ENCODE measurements at places on chromosomes 2 and 18.
A peak's percentile ranks its signal among the peaks of the same experiment; 100 is the strongest.

GRCh38 chr2:144519934-144520731, at the start of gene ZEB2:
Gene ZEB2 (minus strand): TSS chr2:144520119. CDS start chr2:144517350, 2,769 bp downstream.
- DNase-seq, result peak; percentile 64

DNA sequence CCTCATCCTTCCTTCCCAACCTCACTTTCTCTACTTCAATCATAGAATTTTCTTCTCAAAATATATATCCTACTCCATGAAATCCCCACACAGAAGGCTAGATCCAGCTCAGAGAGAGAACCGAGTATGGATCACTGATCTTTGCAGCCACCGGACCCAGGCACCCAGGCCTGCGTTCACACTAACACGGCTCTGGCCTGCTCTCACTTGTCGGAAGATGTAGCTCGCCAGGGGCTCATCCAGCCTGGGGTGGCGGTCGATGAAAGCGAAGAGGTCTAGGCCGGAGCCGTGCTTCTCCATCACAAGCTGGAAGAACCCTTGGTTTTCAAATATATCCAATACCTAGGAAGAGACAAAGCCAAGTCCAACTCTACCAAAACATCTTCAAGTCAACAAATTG, 12.7 kb upstream of the MTERF4 start:
- no peak for DNase-seq

- DNase-seq, result peak; percentile 81
These were observed 679 bp downstream of the PMAIP1 start for GRCh38 chr18:59900222-59901128.

GRCh38 chr2:228875152-228875900, 395.8 kb downstream of the PID1 start:
- no peak for DNase-seq

DNA sequence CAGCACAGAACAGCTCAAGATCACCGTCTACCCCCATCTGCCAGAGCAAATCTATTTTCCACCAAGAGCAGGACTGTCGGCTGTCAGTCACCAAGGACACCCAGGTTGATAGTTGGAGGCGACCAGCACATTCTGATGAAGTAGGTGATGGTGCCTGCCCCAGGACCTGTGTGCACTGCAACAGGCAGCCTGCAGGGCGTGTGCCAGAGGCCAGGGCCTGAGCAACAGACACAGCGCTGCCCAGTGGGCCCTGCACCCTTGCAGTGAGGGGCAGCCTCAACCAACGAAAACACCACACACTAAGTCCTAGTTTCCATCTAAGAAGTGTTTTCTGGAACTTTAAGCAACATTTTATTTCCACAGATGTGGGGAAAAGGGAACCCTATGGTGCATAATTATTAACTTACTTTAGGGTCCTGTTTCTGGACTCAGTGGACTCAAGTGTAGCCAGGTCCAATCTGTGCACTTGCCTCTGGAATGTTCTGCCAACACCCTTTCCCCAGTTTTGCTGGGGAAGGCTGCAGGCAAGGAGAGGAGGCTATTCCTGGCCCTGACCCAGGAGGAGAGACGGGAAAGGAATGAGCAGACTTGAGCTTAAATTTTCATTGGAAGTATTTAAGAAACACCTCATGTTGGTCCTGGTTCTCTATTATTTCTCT, 61.5 kb downstream of the ADNP2 start:
- no peak for DNase-seq

DNA sequence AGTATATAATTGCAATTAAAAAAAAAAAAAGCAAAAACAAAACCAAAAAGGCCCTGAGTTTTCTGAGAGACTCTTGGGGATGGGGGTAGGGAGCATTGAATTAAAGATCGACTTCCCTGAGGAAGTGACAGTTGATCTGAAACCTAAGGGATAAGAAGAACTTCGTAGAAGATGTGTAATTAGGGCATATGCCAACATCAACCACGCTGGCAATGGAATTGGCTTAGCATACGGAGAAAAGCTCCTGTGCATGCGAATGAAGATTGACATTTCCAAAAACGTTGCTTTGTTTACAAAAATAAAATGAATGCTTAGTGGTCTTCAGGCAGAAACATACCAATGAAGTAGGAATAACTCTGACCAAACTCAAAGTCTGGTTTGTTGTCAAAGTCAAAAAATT, 307.6 kb upstream of the ZNF521 start:
- no peak for DNase-seq

- no peak for DNase-seq
These were observed 31.3 kb upstream of the EVA1A start for GRCh38 chr2:75592030-75592429.

- no peak for DNase-seq
These were observed 30.9 kb upstream of the SERPINB12 start for GRCh38 chr18:63511285-63511684.

GRCh38 chr2:231530099-231531011, at the start of gene NMUR1:
Gene NMUR1 (minus strand): TSS chr2:231530445. CDS start chr2:231530361, 84 bp downstream.
- DNase-seq, result peak; percentile 80

- no peak for DNase-seq
These were observed 95.0 kb downstream of the RNF144A start for GRCh38 chr2:7012141-7012764.

- no peak for DNase-seq
These were observed 162.9 kb downstream of the TMEM247 start for GRCh38 chr2:46642218-46642617.

DNA sequence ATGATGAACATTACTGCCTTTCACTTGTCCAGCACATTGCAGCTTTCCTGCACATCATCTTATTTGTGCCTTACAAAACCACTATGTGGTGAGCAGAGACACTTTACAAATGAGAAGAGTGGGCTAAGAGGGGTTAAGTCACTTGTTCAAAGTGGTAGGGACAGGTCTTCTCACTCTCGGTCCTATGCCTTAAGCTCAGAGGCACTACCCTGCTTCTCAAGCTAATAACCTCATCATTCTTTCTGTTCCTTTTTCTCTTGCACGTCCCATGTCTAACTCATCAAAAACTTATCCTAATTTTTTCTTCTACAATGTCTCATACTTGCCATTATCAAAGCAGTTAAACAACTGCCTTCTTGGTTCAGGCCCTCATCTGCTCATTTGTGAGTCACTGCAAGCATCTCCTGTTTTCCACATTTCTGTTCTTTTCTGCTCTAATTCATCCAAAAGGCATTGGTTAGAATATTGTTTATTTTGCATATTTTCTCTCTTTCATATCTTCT, 21.9 kb upstream of the NCOA1 start:
- DNase-seq, result no peak

DNA sequence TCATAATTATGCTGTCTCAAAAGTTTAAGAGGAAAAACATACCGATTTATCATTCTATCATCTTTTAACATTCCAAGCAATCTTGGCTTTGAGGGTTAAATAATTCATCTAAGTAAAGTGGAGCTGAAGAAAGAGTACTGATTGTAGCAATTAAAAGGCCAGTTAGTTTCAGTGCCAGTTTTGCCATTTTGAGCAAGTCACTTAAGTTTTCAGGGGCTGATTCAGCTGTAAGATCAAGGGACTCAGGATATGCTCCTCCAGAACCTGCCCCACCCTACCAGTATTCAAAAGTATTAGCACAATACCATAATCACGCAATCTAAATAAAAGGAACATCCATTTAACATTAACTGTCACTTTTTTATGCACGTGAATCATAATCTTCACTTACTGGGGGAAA, 1.9 kb downstream of the SS18 start:
- DNase-seq, result no peak

- no peak for DNase-seq
These were observed 418.8 kb upstream of the NETO1 start for GRCh38 chr18:73286584-73286983.
